ENCODE measurements at places on chromosomes 6 and 20. TPM values are rescaled to one million over a fixed set of nuclear protein-coding genes. Genes with fewer than 3 reads are reported as not detected.
A peak's percentile ranks its signal among the peaks of the same experiment; 100 is the strongest.

- no peak overlapping the region for H3K4me3 ChIP-seq
- no peaks in the 10 kb centered on the region for H3K4me1 ChIP-seq
- H3K27me3 ChIP-seq = no peaks in the 10 kb centered on the region
- DNase-seq = peak; percentile 48
These were observed 84.4 kb downstream of the SYNE1 start for GRCh38 chr6:152552616-152553209.

GRCh38 chr6:11685481-11686093 is 93.0 kb downstream of the ADTRP start:
- no peak overlapping the region for H3K27ac ChIP-seq
- H3K4me3 ChIP-seq = no peak overlapping the region
- DNase-seq = no peak
- H3K36me3 ChIP-seq = no peaks in the 10 kb centered on the region
- no peaks in the 10 kb centered on the region for H3K27me3 ChIP-seq

- no peak overlapping the region for H3K27ac ChIP-seq
- peaks cover 14% of the 10 kb centered on the region for H3K27me3 ChIP-seq
- DNase-seq = no peak
These were observed 58.7 kb upstream of the SLC2A12 start for GRCh38 chr6:134111062-134111677.

GRCh38 chr6:37134396-37135191 is 35.4 kb upstream of the PIM1 start:
- no peak overlapping the region for H3K4me3 ChIP-seq
- no peak overlapping the region for H3K27ac ChIP-seq
- no peak for DNase-seq
- no peaks in the 10 kb centered on the region for H3K36me3 ChIP-seq

DNA sequence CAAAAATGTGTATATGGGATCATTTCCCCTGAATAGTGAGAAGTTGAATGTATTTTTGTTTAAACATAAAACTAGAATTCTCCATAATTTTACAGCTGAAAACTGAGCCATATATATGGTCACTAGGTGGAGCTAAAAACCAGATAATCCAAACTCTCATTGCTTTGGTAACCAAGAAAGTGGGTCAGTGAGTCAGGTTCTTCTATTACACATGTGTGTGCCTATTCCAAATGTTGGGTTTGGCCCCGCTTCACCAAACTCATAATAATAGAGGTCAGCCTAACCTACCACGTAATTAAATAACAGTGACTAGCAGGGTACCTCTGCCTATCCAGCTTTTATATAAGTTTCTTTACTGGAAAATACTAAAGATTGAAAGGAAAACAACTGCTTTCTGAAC is 19.3 kb upstream of the RNGTT start:
- no peak overlapping the region for H3K27ac ChIP-seq
- H3K36me3 ChIP-seq = no peaks in the 10 kb centered on the region
- peak; percentile 43 for DNase-seq

- no peaks in the 10 kb centered on the region for H3K36me3 ChIP-seq
- no peak for DNase-seq
- H3K4me3 ChIP-seq = peak overlapping the region; percentile 66
- H3K27ac ChIP-seq = peak overlapping the region; percentile 87
- no peaks in the 10 kb centered on the region for H3K27me3 ChIP-seq
These were observed 5.9 kb upstream of the TUBB2A start for GRCh38 chr6:3163248-3163594.

DNA sequence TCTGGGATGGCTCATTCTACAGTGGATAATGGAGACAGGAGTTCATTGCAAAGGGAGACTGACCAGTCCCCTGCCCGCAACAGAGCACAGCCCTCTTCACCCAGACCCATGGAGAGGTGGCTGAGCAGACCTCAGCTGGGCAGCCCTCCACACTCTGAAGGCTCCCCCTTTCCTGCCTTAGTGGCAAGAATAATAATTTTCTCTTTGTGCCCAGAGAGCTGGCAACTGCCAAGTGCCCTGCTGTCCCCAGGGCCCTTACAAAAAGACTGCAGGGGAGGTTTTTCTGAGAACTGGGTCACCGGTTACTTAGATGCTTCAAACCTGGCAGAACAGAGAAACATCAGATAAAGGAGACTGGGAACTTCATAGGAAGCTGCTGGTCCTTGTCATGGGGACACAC is 35.4 kb upstream of the ZNFX1 start:
- no peaks in the 10 kb centered on the region for H3K36me3 ChIP-seq
- H3K27ac ChIP-seq = no peak overlapping the region
- H3K4me1 ChIP-seq = peaks cover 7% of the 10 kb centered on the region
- no peak overlapping the region for H3K4me3 ChIP-seq
- H3K27me3 ChIP-seq = peaks cover 5% of the 10 kb centered on the region

MYB gene
- total RNA-seq = not detected

GRCh38 chr6:89260832-89261231 is 43.7 kb upstream of the GABRR1 start:
- DNase-seq = no peak
- no peak overlapping the region for H3K27ac ChIP-seq
- no peak overlapping the region for H3K4me3 ChIP-seq
- H3K36me3 ChIP-seq = no peaks in the 10 kb centered on the region
- H3K4me1 ChIP-seq = peaks cover 11% of the 10 kb centered on the region
- H3K27me3 ChIP-seq = no peaks in the 10 kb centered on the region

HUS1B gene
- not detected for total RNA-seq

TNFAIP3 gene
- total RNA-seq = 9.1 TPM

GRCh38 chr6:39521958-39522357 is 199.5 kb upstream of the KCNK16 start:
- H3K4me1 ChIP-seq = no peaks in the 10 kb centered on the region
- no peak for DNase-seq
- H3K4me3 ChIP-seq = no peak overlapping the region
- H3K27ac ChIP-seq = no peak overlapping the region
- H3K36me3 ChIP-seq = no peaks in the 10 kb centered on the region

- H3K27ac ChIP-seq = no peak overlapping the region
- no peak overlapping the region for H3K4me3 ChIP-seq
- H3K4me1 ChIP-seq = no peaks in the 10 kb centered on the region
These were observed 79.1 kb upstream of the ANKEF1 start for GRCh38 chr20:9955646-9956045.

DNA sequence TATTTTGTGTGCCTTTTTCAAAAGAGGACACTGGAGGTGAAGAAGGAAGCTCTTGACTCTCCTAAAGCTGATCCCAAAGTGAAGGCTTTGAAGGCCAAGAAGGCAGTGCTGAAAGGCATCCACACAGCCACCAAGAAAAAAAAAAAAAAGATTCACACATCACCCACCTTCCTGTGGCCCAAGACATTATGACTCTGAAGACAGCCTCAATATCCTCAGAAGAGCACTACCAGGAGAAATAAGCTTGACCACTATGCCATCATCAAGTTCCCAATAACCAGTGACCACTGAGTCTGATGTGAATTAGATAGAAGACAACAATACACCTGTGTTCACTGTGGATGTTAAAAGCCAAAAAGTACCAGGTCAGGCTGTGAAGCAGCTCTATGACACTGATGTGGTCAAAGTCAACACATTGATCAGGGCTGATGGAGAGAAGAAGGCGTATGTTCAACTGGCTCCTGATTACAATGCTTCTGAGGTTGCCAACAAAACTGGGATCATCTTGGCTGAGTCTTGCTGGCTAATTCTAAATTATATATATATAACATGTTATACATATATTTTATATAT is 59.4 kb downstream of the PLCG1 start:
- no peaks in the 10 kb centered on the region for H3K27me3 ChIP-seq
- H3K4me3 ChIP-seq = no peak overlapping the region
- no peak overlapping the region for H3K27ac ChIP-seq
- no peaks in the 10 kb centered on the region for H3K36me3 ChIP-seq
